ENCODE measurements at places on chromosomes 11 and 22.

DNA sequence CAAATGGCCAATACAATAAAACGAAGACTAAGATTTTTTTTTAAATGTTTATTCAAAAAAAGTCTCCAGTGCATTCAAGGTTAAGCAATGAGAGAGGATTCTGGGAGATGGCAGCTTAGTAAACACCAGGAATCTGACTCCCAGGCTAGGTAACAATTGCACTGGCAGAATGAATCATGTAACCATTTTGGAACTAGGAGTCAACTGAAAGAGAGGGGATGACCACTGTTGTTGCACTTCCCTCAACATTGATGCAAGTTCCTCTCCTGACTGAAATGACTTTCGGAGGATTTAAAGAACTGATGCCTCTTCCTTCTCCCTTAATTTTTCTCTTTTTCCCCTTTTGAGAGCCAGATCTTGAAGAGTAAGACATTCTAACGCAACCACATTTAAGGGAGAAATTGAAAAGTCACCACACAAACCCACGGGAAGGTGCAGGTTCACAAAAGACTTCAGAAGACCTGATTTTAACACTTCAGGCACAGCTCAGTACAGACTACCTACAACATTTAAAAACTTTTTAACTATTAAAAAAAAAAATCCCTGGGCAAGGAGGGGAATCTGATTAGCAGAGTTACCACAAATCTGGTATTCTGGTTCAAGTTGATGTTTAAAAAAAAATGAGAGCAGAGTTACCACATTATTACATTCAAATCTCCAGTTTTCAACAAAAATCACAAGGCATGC is 56.8 kb downstream of the FCHSD2 start:
- no peak for DNase-seq

- no peak for DNase-seq
Measured at GRCh38 chr11:112178428-112178827, 3.1 kb downstream of the BCO2 start.

DNA sequence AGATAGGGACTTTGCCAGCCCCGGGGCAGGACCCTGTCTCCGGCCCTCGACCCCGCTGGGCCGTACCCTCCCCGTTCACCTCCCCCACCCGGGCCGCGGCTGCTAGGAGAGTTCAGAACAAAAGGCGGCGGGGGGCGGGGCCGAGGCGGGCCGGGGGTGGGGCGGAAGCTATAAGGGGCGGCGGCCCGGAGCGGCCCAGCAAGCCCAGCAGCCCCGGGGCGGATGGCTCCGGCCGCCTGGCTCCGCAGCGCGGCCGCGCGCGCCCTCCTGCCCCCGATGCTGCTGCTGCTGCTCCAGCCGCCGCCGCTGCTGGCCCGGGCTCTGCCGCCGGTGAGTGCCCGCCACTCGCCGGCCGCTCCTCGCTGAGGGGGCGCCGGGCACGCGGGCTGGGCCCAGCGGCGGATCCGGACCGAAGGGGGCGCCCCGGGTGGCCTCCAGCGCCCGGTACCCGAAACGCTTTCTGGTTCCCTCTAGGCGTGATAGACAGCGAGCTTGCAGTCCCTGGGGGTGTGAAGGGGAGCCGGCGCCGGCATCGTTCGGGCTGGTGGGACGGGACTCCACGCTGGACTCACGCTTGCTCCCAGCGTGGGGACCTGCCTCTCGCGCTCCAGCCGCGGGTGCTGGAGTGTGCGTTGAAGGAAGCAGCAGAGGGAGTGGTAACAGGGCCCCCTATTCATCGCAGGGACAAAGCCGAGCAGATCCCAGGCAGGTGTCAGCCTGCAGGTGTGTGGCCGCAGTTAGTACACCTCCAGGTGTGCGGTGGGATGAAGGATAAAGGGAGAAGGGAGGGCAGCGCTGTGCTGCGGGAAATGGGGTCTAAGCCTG is at the start of gene MMP11:
TSS of gene MMP11 (plus strand) at position 201 of the 825 bp plus-strand sequence. CDS start at position 223, 22 bp downstream.
- peak; percentile 59 for DNase-seq

- no peak for DNase-seq
Measured at GRCh38 chr11:6260207-6260726, 629 bp downstream of the CCKBR start.

DNA sequence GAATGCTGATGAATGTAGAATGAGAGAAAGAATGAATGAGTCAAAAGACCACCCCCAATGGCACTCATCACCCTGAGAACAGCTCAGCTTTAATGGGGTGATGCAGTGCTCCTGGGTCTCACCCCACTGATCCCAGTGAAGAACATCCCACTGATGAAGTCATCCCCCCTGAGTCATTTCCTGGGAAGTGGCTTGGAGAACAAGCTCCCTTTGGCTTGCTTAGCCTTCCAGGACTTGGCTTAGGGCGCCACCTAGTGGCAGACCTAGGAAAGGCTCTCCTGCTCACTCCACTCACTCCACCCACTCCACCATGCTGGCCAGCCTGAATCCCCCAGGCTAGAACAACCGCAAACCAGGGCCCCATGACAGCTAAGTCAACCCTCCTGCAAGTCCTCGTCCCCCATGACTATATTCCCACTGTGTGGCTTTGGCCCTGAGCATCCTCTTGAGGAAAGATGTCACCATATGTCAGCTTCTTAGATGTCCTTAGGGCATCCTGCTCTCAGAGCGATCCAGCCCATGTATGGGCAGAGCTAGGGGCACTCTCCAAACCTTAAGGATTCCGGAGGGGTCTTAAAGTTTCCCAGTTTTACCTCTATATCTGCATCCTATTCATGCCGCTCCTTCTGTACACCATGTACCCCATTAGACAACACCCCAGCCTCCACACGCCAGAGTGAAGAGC is 17.8 kb upstream of the TMPRSS13 start:
- peak; percentile 98 for DNase-seq
